Activated CD8-positive, alpha-beta T cell treated with anti-CD3 and anti-CD28 coated beads, Interleukin-2, amount 10 ng/mL, durations not matched to agents 7 days and 5 days (primary cell): ENCODE measurements at places on chromosomes 11 and 22.

- no peak overlapping the region for H3K27ac ChIP-seq
- DNase-seq = peak; percentile 12
- H3K4me3 ChIP-seq = no peak overlapping the region
- no peaks in the 10 kb centered on the region for H3K27me3 ChIP-seq
- no peaks in the 10 kb centered on the region for H3K4me1 ChIP-seq
- no peaks in the 10 kb centered on the region for H3K36me3 ChIP-seq
Observed at GRCh38 chr22:48752451-48753380, 1075.0 kb downstream of the BRD1 start.

DNA sequence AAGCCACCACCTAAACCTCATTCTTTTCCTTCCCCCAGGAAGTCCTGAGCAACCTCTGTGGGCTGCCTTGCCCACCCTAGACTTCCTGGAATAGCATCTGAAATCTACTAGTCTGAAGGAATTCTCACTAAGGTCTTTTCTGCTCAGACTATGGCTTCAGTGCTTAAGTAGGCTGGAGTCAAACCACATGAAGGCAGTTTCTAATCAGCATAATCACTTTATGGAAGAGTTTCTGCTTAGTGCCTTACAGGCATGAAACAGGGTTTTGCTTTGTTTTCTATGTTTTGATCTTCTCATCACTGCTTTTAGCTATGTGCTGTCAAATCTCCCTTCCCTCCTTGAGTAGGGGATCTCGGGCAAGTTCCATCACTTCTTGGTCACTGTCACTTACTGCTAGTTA is 117.7 kb downstream of the WT1 start:
- peaks cover 16% of the 10 kb centered on the region for H3K4me1 ChIP-seq
- no peak for DNase-seq
- peaks cover 22% of the 10 kb centered on the region for H3K27me3 ChIP-seq
- H3K4me3 ChIP-seq = no peak overlapping the region

GRCh38 chr11:1502168-1502953 is 15.8 kb upstream of the MOB2 start:
- DNase-seq = no peak
- H3K36me3 ChIP-seq = peaks cover 26% of the 10 kb centered on the region
- H3K27me3 ChIP-seq = no peaks in the 10 kb centered on the region
- H3K4me3 ChIP-seq = no peak overlapping the region
- H3K4me1 ChIP-seq = peaks cover 3% of the 10 kb centered on the region

GRCh38 chr22:28331695-28332094 is 347.9 kb downstream of the TTC28 start:
- peaks cover 8% of the 10 kb centered on the region for H3K27me3 ChIP-seq
- no peak overlapping the region for H3K27ac ChIP-seq
- no peak overlapping the region for H3K4me3 ChIP-seq
- DNase-seq = no peak
- H3K4me1 ChIP-seq = peaks cover 5% of the 10 kb centered on the region
- H3K36me3 ChIP-seq = no peaks in the 10 kb centered on the region

DNA sequence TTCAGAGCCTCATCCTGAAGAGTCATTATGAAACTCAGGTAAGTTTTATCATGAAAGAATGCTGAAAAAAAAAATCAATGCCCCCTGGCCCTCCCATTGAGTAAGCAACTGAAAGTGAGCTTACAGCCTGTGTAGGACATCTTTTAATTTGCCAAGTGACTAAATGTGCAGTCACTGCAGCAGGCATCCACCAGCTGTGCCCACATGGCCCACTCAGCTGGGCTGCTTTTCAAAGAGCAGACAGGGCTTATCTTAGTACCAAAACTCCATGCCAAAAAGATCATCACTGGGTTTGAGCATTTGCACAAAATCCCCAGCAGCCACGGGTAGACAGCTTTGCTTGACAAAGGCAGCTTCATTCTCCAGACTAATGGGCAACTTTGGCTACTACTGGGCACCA is 709.7 kb downstream of the NTM start:
- no peak for DNase-seq
- H3K4me3 ChIP-seq = no peak overlapping the region
- no peak overlapping the region for H3K27ac ChIP-seq
- no peaks in the 10 kb centered on the region for H3K4me1 ChIP-seq
- H3K27me3 ChIP-seq = no peaks in the 10 kb centered on the region
- H3K36me3 ChIP-seq = no peaks in the 10 kb centered on the region

- no peak overlapping the region for H3K4me3 ChIP-seq
- no peaks in the 10 kb centered on the region for H3K4me1 ChIP-seq
- H3K27me3 ChIP-seq = no peaks in the 10 kb centered on the region
- no peaks in the 10 kb centered on the region for H3K36me3 ChIP-seq
- no peak for DNase-seq
Observed at GRCh38 chr22:38038890-38039812, 18.1 kb upstream of the PICK1 start.

DNA sequence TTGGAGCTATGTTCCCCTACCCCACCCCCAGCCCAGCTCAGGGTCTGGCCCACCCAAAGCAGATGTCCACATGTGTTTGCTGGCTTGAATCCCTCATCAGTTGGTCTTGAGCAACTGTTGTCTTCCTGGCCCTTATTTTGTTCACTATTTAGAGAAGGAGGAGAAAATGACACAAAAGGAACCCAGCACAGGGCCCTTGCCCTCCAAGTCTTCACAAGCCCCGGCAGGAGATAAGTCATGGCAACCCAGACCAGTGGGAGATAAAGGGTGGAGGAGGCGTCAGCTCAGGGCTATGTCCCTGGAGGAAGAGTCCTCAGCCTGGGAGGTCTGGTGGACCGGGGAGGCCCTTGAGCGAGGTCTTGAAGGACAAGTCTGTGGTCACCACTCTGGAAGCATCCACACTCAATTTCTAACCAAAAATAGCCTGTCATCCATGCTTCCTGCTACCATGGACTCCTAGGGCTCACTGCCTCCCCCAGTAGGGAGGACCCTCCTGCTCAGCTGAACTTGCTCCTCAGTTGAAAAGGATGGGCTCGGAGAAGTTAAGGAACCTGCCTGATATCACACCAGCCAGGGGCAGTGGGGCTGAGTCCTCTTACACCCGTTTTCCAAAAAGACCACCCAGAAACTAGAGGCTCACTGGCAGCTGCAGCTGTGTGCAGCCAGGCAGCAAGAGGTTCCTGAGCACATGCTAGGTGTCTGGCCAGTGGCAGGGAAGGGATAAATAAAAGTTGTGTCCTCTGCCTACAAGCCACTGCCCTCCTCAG is 1.8 kb upstream of the RAB3IL1 start:
- H3K4me3 ChIP-seq = no peak overlapping the region
- DNase-seq = no peak
- H3K36me3 ChIP-seq = no peaks in the 10 kb centered on the region
- H3K27ac ChIP-seq = no peak overlapping the region

DNA sequence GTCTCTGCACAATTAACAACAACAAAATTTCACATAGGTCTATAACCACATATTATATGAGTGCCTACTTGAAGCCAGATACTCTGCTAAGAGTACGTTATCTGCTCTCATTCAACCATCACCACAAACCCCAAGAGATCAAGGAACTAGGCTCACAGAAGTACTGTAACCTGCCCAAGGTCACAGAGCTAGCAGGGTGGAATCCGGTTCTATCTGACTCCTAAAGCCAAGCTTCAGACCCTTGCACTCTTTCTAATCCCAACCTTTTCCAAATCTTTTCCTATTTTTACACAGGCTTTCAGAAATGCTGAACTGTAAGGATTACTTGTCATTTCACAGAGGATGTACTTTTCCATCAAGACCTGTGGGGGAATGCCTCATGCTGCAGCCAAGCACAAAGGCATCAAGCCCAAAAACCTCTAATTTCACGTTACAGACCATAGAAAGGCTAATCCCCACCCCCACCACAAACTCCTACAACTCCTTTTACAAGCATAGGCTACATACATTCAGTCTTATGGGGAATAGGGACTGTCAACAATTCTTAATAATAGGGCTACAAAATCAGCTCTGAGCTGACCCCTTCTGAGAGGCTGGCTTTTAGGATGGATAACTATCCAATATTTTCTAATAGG is 927 bp downstream of the PRCP start:
- peak; percentile 60 for DNase-seq
- no peaks in the 10 kb centered on the region for H3K27me3 ChIP-seq
- H3K4me3 ChIP-seq = peak overlapping the region; percentile 97
- H3K36me3 ChIP-seq = peaks cover 2% of the 10 kb centered on the region
- peaks cover 48% of the 10 kb centered on the region for H3K4me1 ChIP-seq

- peaks cover 3% of the 10 kb centered on the region for H3K27me3 ChIP-seq
- H3K27ac ChIP-seq = no peak overlapping the region
- no peak overlapping the region for H3K4me3 ChIP-seq
- no peak for DNase-seq
- H3K4me1 ChIP-seq = no peaks in the 10 kb centered on the region
- H3K36me3 ChIP-seq = no peaks in the 10 kb centered on the region
Observed at GRCh38 chr22:23375031-23375827, 194.9 kb downstream of the BCR start.

- no peak overlapping the region for H3K4me3 ChIP-seq
- H3K27ac ChIP-seq = no peak overlapping the region
- no peak for DNase-seq
Observed at GRCh38 chr11:31477528-31478222, 31.7 kb downstream of the IMMP1L start.

GRCh38 chr11:36509201-36509639 is 852 bp downstream of the TRAF6 start:
- H3K27me3 ChIP-seq = peaks cover 5% of the 10 kb centered on the region
- peaks cover 32% of the 10 kb centered on the region for H3K4me1 ChIP-seq
- peak overlapping the region; percentile 98 for H3K4me3 ChIP-seq
- no peak for DNase-seq
- peak overlapping the region; percentile 92 for H3K27ac ChIP-seq
- H3K36me3 ChIP-seq = peaks cover 1% of the 10 kb centered on the region

DNA sequence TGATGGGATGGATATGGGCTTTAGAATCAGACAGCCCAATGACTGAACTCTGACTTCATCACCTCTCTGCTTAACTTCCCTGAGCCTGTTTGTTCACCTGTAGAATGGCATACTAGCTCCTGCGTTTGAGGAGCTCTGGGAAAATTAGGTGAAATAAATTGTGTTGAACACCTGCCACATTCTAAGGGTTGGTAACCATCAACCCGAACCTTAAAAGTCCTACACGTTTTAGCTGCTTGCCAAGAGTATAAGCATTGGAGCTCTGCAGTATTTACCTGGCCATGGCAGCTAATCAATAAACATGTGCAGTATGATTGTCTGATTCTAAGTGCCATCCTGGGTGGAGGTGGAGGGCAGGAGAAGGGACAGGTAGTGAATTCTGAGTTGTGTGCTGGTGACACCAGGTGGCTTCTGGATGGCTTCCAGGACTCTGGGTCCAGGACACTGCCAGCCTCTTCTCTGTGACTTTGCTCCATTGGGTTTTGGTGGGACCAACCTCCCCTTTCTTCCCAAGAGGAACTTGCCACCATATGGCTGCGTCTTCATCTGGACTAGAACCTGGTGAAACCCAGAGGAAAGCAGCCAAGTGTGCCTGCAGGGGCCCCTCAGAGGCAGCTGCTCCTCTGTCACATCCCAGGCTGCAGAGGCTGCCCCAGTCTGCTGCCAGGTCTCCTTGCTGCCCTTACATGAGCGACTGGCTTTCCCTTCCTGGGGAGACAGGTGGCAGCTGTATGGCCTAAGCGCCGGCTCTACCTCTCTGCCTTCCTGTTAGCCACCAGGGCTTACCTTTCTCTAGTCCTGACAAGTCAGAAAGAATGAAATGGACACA is 85.6 kb downstream of the CACNG2 start:
- DNase-seq = no peak
- peaks cover 19% of the 10 kb centered on the region for H3K27me3 ChIP-seq
- no peaks in the 10 kb centered on the region for H3K36me3 ChIP-seq
- H3K4me3 ChIP-seq = no peak overlapping the region
- no peak overlapping the region for H3K27ac ChIP-seq

- peaks cover 3% of the 10 kb centered on the region for H3K36me3 ChIP-seq
- H3K27me3 ChIP-seq = no peaks in the 10 kb centered on the region
- no peak overlapping the region for H3K4me3 ChIP-seq
- peaks cover 5% of the 10 kb centered on the region for H3K4me1 ChIP-seq
- H3K27ac ChIP-seq = no peak overlapping the region
Observed at GRCh38 chr22:17827466-17827865, 53.2 kb upstream of the BID start.

GRCh38 chr11:104338186-104338585 is 174.2 kb upstream of the PDGFD start:
- no peaks in the 10 kb centered on the region for H3K4me1 ChIP-seq
- H3K27me3 ChIP-seq = no peaks in the 10 kb centered on the region
- no peak overlapping the region for H3K27ac ChIP-seq
- DNase-seq = no peak
- no peaks in the 10 kb centered on the region for H3K36me3 ChIP-seq

DNA sequence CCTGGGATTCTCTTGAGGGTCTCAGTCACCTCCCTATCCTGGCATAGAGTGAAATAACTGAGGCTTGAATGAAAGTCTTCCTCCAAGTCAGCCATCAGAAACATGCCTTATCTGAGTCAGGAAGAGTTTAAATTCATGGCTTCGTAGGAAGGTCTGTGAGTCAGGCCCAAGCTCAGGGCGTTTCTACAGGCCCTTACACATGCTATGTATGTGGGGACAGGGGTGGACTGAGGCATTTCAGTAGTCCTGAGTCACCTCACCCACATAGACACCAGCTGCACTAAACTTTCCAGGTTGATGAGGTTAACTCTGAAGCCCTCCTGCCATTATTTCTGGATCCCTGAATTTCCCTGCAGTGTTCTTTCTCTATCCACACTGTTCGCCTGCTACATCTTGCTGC is 134.6 kb upstream of the RCN1 start:
- H3K4me1 ChIP-seq = peaks cover 4% of the 10 kb centered on the region
- no peak overlapping the region for H3K4me3 ChIP-seq
- no peak overlapping the region for H3K27ac ChIP-seq
- DNase-seq = no peak
- peaks cover 6% of the 10 kb centered on the region for H3K27me3 ChIP-seq

- no peaks in the 10 kb centered on the region for H3K36me3 ChIP-seq
- H3K4me3 ChIP-seq = no peak overlapping the region
- no peaks in the 10 kb centered on the region for H3K27me3 ChIP-seq
Observed at GRCh38 chr22:48782326-48782725, 1045.3 kb downstream of the BRD1 start.

DNA sequence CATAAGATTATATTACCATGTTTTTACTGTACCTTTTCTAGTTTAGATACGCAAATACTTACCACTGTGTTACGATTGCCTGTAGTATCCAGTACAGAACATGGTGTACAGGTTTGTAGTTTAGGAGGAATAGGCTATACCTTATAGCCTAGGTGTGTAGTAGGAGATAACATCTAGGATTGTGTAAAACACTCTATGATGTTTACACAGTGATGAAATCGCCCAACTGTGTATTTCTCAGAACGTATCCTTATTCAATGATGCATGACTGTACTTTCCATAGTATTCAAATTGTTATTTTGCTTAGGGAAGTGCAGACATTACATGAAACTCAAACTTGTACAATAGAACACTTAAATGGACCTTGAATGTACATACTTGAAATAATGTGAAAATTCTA is 188.1 kb upstream of the PDGFD start:
- H3K4me1 ChIP-seq = no peaks in the 10 kb centered on the region
- H3K36me3 ChIP-seq = no peaks in the 10 kb centered on the region
- H3K4me3 ChIP-seq = no peak overlapping the region
- no peaks in the 10 kb centered on the region for H3K27me3 ChIP-seq
